Stimulated activated CD8-positive, alpha-beta memory T cell treated with anti-CD3 and anti-CD28 coated beads, Interleukin-15, amount 100 ng/mL, for 4 hours (primary cell): ENCODE measurements at places on chromosomes 1 and 21.

DNA sequence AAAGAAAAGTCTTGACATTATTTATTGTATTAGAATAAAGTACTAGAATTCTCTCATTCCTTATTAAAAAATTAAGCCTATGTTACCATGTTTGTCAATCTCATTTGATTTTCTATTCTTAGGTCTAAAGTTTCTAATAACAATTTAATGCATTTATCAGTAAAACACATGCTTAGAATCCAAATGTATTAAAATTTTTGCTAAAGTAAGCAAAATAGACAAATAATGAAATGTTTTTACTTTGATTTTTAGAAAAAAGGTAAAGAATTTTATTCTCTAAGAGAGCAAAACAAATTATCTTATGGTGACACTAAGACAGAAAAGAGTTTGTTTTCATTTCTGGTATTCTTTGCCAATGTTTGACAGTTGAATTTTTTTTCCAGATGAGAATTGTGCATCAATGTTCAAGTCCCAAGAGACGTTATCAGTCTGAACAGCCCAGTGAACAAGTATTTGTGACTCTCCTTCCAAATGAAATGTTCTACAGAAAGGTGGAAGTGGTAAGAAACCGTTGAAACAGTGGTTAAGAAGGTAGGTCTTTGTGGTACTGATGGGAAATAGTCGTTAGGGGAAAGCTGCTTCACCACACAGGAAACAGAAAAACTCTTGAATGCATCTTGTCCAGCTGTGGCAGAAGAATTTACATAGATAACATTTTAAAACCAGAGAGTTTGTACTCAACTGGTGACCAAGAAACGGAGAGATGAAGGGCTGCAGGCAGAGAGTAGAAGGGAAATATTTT is 402.5 kb downstream of the PTPRC start:
- no peak for DNase-seq

DNA sequence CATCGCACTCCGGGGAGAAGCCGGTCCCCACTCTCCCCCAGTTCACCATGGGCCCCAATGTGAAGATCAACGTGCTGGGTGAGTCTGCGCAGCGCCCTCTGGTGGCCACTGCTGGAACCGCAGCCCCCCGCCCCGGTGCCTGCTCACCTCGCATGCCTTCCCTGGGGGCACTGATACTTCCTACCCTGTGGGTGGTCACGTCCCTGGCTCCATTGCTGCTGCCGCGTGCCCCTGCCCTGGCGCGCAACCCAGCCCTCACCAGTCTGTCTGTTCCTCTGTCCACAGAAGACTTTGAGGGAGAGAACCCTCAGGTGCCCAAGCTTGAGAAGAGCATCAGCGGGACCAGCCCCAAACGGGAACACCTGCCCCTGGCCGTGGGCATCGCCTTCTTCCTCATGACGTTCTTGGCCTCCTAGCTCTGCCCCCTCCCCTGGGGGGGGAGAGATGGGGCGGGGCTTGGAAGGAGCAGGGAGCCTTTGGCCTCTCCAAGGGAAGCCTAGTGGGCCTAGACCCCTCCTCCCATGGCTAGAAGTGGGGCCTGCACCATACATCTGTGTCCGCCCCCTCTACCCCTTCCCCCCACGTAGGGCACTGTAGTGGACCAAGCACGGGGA is 7.6 kb downstream of the EFNA3 start:
- DNase-seq = no peak

- no peak for DNase-seq
Measured at GRCh38 chr1:8986814-8987190, 39.4 kb downstream of the SLC2A7 start.

- DNase-seq = no peak
Measured at GRCh38 chr1:114648503-114648902, 21.3 kb downstream of the DENND2C start.

GRCh38 chr1:24870551-24871195 is 59.4 kb downstream of the RUNX3 start:
- no peak for DNase-seq

DNA sequence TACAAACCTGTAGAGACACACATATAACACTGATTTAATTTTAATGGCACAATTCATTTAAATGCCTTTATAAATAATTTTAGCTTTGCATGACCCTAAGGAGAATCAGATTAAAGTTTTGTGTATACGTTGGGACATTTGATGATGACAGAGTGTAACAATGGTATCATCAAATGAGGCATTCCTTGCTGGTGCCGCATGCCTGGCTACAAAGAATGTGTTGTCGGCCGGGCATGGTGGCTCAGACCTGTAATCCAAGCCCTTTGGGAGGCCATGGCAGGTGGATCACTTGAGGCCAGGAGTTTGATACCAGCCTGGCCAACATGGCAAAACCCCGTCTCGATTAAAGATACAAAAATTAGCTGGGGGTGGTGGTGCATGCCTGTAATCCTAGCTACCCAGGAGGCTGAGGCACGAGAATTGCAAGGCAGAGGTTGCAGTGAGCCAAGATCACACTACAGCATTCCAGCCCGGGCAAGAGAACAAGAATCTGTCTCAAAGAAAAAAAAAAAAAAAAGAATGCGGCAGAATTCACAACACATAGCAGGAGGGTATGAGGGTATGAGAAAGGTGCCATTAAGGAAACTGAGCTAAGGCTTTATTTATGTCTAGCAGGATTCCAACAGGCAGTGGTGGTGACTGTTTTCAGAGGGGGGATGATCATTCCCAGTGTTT is 58.9 kb downstream of the PTPN14 start:
- no peak for DNase-seq

DNA sequence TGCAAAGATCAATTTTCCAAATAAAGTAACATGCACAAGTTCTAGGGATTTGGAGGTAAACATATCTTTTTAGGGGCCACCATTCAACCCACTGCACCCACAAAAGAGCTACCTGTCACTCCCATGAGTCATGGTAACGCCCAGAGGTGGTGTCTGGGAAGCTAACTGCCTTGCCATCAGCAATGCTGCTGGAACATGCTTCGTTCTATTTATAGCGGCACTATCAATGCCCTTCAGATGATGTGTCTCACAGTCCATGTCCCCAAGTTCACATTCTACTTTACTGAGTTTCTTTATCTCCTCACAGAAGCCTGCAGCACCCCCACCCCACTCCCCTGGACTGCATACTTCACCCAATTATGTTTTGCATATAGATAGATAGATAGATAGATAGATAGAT is 95.4 kb downstream of the LPAR3 start:
- DNase-seq = no peak

- DNase-seq = no peak
Measured at GRCh38 chr1:94463056-94463764, 45.0 kb downstream of the ABCD3 start.

DNA sequence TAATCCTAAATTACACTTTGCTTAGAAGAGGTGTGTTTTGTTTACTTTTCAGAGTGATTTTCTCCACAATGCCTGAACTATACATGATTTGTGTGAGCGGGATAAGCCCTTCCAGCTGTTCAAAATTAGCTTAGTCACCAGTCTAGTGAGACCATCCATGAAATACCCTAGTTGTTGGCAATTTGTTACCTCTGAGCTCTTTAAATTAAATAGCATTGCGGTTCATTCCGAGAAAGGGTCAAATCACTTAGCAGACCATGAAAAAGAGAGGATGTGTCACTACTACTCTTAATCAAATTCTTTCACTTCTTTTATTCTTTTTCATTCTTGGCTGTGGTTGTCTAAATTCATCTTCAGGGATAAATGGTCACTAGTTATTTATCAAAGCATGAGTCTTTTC is 11.9 kb upstream of the VAV3 start:
- DNase-seq = no peak

GRCh38 chr1:198856601-198857000 is 217.8 kb downstream of the PTPRC start:
- DNase-seq = no peak

DNA sequence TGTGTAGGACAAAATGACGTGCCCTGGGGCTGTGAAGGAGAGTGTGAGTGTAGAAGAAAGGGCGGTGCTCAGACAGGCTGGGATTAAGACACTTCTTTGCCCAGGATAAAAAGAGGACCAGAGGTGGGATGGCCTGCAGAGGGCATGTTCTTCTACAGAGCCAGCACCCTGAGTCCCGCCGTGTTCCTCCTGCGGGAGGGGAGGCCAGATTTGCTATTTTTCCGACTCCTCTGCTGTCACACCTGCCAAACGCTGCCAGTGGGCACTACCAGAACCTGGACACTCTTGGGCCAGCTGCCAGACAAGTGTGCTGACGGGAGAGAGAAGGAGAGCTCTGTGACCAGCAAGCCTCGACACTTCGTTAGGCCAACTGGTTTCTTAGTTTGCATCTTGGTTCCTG is 206.4 kb downstream of the PLD5 start:
- DNase-seq = no peak

DNA sequence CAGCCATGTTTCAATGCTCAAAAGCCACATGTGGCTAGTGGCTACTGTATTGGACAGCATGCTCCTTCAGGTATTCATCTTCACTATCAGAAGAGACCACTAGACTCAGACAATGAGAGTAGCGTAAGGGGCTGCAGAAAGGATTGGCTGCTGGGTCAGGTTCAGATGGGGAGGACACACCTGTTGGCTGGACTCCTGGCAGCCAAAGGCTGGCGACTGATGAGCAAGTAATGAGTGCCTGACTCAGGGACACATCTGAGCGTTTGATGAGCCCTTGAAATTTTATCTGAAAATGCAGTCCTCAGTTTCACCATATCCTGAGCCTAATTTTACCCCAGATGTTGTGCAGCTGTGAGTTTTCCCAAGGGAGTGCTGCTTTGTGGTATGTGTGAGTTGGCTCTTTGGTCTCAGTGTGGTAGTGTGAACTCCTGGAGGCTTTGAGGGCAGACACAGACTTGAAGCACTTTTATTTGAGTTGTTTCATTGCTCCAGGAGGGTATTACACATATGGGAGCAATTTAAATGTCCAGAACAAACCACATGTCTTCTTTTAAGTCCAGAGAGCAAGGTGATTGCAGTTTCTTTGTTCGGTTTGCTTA is 9.6 kb downstream of the ST6GALNAC3 start:
- no peak for DNase-seq

GRCh38 chr1:31668303-31668883 is 23.7 kb upstream of the PEF1 start:
- no peak for DNase-seq
